SJSA1 (cell line): ENCODE measurements at places on chromosomes 6 and 20.

DNA sequence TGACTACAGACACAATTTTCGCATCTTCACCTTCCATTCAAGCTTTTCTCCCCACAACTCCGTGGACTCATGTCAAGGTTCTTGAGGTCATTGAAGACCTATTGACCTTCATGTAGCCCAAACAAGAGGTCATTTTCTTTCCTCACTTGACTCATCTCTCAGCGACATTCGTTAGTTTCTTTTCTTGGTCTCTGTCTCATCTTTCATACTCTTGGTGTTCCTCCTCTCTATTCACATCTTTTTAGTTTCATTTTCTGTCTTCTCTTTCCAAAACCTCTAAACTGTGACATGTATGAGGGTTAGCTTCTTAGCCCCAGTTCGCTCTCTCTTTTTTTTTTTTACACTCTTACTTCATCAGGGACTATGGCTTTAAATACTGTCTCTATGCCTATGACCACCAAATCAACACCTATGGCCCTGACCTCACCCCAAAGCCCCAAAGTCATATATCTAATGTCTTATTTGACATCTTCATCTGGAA lies 128.6 kb upstream of the BACH2 start:
- DNase-seq, result no peak

DNA sequence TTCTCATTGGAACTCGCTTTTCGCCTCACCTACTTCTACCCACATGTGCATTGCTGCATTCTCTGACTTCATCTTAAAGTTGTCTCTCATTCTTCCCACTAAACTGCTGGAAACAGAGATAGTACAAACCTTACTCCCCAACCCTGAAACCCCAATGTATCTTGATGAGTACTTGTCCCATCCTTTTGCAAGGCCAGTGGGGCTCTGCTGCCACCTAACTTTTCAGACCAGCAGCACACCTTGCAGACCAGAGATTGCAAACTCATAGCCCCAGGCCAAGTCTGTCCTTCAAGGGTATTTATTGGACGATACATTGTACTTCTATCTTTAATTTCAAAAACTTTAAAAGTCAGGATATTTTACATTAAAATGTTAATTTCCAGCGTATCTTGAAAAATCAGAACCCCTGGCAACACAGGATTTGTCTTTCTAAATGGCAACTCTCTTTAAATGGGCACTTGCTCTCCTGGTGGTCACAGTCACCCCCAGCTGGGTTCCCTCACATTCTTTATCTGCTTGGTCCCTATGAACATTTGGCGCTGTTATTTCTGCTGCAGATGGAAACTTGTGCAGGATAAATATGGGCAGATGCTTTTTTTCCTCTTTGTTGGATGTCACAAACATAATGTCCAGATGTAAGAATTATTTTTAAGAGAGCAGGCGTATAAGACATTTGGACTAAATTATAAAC lies 83.9 kb downstream of the SOD2 start:
- DNase-seq, result peak; percentile 16

GRCh38 chr20:4064144-4064909 lies 49.0 kb upstream of the RNF24 start:
- peak; percentile 84 for DNase-seq

DNA sequence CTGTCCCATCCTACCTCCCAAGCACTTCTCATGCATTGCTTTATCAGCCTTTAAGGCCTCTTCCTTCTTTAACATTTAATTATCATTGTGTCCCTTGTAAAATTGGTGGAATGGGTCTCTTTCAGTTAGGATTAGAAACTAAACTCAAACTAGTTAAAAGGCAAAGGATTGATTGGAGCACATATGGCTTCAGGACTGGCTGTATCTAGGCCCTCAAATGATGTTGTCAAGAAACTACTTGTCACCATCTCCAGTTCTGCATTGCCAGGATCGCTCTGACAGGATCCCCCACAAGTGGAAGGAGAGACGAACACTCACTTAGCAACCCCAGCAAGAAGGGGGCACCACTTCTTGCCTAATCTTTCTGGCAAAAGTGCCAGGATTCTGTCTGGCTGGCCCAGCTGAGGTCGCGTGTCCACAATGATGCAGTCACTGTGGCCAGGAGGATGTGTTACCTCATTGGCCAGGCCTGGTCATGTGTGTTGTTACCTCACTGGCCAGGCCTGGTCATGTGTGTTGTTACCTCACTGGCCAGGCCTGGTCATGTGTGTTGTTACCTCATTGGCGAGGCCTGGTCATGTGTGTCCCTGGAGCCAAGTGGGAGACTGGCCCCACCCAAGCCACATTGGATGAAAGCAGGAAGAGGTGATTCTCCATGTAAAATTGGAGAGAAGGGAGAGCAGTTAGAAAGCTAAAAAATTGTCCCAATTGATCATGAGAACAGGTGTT lies 5.0 kb downstream of the BANF2 start:
- DNase-seq, result no peak

GRCh38 chr6:97147421-97147820 lies 135.6 kb downstream of the MMS22L start:
- no peak for DNase-seq

DNA sequence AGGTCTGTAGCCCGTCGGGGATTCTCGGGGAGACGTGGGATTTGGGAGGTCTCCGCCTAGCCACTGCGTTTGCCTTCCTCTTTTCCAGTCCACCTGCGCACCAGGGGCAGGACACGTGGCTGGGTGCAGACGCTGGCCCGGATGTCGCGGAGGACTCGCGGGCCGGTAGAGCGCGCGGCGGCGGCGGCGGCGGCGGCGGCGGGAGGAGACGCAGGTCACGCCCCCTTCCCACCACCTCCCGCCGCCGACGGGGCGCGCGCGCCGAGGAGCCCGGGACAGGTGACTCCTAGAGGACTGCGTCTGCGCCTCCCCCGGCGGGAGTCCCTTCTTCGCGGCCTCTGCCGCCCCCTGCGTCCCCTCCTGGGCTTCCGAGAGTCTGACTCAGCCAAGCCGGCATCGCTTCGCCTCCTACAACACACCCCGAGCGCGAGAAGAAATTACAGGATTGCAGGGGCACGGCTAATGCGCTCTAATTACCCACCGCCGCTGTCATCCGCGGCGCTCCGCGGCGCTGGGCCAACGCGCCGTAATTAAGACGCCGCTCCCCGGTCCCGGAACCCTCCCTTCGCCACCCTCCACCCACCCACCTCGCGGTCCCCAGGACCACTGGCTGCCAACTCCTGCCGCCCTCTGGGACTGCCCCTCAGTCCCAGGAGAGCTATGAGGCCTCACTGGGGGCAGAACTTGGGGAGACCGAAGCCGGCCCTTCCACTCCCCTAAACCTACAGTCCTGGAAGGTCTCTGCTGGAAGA lies 124.5 kb downstream of the MRPL14 start:
- DNase-seq, result no peak

DNA sequence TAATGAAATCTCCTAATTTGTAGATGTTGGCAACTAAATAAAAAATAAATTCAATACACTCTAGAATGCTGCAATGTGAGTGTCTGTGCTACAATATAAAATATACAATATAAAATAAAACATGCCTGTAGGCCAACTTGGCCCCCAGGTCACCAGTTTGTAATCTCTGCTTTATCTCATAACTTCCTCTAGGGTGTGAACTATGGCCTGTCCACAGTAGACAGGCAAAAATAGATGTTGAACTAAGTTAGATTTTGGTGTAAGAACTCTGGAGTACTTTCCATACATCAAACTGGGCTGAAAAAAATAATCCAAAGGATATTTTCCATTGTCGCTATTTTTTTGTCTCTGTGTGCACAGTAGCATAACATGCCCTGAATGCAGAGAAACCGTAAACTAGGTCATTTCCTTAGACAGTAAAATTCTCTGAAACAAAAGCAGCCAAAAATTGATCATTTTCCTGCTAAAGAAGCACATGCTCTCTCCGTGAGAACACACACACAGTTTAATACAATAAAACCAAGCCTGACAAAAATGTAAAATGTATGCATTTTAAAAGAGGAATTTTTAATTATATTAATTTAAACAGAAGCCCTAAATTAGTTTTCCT lies 98.5 kb upstream of the ZFP64 start:
- DNase-seq, result no peak

DNA sequence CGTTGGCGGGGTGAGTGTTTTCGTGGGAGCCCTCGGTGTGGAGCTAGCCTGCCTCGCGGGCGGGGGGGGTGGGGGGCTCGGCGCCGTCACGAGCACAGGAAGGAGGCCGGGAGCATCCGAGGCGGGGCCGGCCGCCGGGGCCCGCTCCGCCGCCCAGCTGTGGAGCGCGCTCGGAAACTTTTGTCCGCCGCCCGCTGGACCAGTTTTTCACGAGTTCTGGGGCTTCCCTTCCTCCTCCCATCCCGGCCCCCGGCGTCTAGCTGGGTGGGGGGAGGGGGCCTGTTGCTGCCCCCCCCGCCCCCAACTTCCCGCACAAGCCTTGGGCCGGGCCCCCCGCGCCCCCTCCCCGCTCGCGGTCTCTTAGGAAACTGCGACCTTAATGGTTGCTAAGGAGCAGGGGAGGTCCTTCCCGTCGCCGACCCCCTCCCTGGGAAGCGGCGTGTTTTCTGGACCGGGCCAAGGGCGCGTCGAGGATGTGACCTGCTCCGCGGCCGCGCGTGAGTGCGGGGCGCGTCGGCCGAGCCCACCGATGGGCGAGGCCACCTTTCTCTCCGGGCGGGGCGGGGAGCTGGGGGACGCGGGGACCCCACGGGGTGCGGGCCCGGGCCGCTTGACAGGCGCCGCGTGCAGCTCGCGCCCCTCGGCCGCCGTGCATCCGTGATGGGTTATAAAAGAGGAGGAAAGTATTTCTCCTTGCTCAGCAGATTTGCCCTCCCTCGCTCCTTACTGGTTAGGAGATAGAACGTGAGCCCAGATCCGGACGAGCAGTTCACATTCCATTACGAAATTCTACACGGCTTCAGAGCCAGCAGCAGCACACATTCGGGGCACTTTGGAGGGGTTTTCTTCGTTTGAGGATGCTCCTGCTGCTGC lies 1.4 kb downstream of the RREB1 start:
- DNase-seq, result peak; percentile 56

DNA sequence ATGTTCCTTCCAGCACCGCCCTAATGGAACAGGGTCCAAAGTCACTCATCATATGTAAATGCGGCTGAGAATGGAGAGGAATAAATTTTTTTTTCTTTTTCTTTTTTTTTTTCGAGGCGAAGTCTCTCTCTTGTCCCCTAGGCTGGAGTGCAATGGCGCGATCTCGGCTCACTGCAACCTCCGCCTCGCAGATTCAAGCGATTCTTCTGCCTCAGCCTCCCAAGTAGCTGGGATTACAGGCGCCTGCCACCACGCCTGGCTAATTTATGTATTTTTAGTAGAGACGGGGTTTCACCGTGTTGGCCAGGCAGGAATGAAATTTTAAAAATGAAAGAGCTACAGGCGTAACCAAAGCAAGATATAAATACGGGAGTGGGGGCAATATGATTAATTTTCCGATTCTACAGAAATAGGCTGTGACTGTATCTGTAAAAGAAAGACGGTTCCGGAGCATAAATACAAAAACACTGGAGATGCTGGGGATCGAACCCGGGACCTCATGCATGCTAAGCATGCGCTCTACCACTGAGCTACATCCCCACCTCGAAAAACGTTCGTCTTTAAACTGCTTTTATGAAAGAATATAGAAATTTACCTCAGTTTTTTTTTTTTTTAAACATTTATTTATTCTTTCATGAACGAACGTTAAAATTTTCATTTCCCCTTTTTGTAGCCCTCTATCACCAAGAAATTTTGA lies 132.2 kb downstream of the GPX5 start:
- DNase-seq, result peak; percentile 64

- DNase-seq, result no peak
These were observed 13.3 kb upstream of the PRIM2 start for GRCh38 chr6:57303931-57304681.

DNA sequence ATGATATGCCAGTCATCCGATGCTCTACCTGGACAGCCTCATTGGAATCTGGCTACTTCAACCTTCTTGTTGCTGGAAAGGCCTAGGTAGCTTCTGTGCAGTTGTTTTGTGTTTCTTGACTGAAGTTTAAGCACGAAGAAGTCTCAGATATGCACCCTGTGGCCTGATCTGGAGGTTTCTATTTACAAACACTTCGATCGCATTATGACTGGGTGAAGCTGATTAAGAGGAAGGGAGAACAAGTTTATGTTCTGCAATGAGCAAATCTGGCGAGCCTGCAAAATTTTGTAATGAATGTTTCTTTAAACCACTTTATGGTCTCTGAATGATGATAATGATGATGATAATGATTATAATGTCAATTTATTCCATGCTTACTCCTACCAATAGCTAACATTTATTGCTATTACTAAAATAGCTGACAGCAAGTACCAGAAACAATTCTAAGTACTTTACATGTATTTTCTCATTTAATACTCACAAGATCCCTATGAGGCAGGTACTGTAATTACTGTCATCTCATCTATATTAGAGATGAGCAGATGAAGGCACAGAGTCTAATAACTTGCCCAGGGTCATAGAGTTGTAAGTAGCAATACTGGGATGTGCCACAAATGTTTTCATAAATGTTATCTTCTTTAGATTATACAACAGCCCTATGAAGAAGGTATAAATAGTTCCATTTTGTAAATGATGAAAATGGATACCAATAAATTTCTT lies 126.1 kb upstream of the UST start:
- DNase-seq, result no peak

DNA sequence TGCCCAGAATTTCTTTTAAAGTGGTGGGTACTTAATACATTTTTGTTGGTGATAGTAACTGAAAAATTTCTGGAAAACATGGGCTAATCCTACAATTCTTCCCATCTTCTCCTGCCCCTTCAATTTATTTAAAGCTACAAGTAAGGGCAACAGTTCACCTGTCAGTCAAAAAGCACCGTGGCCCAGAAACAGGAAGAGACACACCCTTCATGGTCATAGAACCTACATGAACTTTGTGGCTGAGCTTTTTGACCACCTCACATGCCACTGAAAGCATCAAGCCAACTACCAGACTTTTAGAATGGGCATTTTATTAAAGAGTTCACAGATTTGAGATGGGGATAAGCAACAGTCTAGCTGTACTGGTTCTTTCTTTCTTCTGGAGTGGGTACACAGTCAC lies 201.1 kb upstream of the CNR1 start:
- DNase-seq, result no peak

GRCh38 chr6:18395856-18396197 lies 8.7 kb downstream of the RNF144B start:
- no peak for DNase-seq

DNA sequence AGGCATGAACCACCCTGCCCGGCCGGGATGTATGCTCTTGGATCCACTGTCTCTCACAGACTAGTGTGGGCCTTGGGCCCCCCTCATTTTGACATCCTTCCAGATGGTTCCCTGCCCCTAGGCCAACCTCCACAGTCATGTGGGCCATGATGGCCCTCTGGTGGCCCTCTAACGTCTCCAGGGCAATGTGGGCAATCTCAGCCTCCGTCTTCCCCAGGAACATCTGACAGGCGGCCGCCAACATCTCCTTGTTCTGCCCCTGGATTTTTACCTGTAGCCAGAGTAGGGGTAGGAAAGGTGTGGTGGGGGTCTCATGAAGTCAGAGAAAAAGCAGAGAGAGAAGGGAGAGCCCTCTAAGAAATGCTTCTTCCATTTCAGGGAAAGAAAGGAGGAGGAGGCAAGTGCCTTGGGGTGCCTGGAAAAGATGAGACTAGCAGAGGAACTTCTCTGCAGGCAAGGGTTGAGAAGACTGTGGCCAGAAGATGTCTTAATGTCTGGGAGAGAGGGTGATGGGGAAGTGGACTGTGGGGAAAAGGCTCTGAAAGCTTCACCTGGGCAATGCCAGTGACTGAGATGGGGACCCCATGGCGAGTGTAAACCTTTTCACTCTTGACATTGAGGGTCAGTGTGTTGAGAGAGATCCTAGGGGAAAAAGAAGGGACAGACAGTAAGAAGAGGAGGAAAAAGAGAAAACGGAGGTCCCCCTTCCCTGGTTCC lies 1.3 kb downstream of the FLOT1 start:
- DNase-seq, result peak; percentile 18

- no peak for DNase-seq
These were observed 214.0 kb downstream of the CLIC5 start for GRCh38 chr6:45801471-45802289.
